ENCODE measurements at places on chromosomes 5 and 9.

DNA sequence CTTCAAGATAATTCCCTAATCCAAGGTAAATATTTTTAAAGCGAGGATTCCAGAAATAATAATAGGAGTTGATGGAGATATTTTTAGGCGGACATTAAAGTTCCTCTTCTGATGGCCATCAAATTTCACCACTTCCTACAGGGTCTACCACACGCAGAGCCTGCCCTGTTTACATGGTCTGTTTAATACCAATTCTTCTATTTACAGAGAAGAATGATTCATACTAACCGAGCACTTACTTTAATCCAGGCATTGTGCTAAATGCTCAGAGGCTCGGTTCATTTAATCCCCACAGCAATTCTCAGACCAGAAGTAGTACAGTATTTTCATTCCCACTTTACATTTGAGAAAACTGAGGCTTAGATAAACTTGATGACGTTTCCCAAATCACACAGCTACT lies 3.0 kb upstream of the ITGA1 start:
- DNase-seq: no peak

DNA sequence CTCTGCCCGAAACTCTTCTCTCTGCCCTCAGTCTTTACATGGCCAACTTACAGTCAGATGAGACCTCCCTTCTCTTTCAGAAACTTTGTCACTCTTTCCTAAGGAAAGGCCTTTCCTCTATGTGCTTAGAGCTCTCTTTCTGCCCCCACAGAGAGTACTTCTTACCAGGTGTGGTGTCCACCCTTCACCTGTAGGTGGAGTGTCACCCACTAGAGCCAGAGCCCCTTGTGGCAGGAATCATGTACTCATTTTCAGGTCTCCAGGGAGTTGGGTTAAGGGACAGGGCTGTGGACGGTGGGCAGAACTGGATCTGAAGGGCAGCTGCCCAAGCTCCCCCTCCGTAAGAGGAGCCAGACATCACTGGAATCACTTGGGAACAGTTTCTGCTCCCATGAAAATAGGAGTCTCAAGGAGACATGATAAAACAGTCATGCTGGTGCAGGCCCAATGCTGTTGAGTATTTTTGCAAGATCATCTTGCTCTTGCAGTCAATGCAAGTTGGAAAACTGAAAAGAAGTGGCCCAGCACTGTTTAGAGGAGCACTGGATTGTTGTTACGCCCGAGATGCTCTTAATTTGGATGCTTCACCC lies 436.7 kb downstream of the ZSWIM6 start:
- no peak for DNase-seq

DNA sequence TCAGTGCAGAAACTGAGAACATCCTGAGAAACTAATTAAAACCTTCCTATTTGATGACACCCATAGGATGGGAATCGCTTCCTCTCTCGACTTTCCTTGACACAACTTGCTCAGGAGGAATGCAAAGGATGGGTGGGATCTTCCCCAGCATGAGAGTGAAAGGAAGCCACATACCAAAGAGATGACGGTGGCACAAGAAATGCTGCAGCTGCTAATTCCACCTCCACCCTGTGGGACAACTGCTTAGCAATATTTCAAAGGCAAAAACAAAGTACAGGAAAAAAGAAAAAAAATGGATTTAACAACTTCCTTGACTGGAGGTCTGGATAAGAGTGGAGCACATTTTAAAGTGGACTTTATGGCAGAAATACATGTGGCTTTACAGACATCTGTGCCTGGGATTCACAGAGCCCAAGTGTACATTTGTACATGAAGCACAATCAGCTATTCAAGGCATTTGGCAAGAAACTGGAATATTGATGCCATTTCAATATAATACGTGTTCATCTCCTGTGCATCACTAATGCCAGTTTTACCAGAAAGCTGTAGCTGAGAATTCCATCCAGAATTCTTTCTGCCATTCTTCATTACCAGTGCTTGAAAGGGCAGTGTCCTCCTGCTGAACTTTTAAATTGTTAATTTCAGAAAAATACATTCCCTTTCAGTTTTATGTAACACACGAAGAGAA lies 359.2 kb upstream of the ACTBL2 start:
- DNase-seq: no peak

DNA sequence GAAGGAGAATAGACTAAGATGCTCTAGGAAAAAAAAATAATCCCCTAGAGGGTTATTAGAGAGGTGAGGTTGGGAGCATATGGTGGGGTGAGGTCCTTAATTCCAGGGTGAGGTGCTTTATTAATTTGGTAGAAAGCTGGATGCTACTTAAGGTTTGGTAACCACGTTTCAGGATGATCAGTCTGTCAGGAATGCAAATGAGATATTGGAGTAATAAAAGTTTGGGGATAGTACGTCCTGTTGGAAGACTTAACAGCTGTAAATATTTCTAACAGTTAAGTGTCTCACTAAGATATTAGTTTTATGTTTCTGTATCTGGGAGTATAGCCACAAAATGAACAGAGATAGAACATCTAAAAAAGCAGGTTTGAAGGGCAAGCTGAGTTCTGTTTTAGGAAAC lies 578.9 kb downstream of the CETN3 start:
- DNase-seq: no peak

- DNase-seq: no peak
Observed at GRCh38 chr9:89363921-89364665, 45.8 kb downstream of the SECISBP2 start.

DNA sequence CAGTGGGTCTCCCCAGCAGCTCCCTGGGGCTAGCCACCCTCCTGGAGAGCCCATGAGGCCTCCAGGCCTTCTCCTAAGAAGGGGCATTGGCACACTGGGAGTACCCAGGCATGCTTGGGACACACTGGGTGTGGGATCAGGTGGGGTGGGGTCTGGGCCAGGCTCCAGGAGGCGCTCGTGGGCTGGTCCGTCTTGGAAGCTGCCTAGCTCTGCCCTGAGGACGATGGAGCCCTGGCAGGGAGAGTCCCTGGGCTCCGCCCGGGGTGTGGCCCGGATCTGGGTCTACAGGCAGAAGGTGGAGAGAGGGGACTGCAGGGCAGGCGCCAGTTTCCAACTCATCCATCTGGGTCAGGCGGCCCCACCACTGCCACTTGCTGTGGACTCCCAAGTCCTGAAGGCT lies 2.4 kb downstream of the PRRX2 start:
- no peak for DNase-seq

DNA sequence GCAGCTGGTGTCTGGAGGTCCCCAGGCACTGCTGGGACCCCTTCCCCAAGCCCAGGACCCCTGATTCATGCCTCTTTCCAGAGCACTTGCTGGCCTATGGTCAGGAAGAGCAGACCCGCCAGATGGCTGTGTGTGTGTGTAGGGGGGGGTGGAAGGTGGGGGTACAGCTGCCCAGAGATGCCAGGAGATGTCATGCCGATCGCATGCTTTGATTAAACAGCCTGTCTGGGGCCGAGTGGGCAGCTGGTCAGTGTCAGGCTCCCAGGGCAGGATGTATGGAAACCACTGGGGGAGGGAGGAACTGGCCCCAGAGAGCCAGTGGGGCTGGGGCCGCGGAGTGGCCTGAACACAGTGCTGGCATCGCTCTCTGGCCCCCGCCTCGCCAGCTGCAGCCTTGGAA lies 23.7 kb downstream of the RXRA start:
- DNase-seq: no peak

DNA sequence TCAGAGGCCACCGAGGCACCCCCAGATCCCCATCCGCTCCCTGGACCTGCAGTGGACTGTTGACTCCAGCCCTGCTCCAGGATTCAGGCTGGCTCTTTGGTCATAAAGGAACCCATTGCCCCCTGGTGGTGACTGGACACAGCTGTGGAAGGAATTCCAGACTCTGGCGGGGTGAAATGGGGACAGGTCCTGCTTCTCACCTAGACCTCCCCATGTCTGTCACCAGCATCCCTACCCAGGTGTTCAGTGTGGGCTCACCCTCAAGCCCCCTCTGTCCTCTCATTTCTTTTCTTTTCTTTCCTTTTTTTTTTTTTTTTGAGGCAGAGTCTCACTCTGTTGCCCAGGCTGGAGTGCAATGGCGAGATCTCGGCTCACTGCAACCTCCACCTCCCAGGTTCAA lies 25.5 kb upstream of the STXBP1 start:
- peak; percentile 22 for DNase-seq

GRCh38 chr5:65620021-65620420 lies 4.1 kb downstream of the TRIM23 start:
- DNase-seq: no peak

GRCh38 chr5:9776525-9776924 lies 146.4 kb upstream of the TAS2R1 start:
- DNase-seq: no peak

- no peak for DNase-seq
Observed at GRCh38 chr5:124043456-124043855, 531.5 kb downstream of the CSNK1G3 start.

DNA sequence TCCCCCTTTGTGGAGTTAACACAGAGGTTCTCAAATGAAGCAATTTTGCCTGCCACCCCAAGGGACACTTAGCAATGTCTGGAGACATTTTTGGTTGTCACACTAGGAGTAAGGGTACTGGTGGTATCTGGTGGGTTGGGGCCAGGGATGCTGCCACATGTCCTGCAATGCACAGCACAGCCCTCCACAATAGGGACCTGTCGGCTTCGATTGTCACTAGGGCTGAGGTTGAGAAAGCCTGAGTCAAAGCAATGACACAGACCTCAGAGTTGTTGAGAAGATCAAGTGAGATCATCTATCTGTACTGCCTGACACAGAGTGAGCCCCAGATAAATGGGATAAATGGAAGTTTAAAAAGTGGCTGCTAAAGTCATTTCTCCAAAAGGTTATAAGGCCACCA lies 249.2 kb upstream of the KLF4 start:
- no peak for DNase-seq

DNA sequence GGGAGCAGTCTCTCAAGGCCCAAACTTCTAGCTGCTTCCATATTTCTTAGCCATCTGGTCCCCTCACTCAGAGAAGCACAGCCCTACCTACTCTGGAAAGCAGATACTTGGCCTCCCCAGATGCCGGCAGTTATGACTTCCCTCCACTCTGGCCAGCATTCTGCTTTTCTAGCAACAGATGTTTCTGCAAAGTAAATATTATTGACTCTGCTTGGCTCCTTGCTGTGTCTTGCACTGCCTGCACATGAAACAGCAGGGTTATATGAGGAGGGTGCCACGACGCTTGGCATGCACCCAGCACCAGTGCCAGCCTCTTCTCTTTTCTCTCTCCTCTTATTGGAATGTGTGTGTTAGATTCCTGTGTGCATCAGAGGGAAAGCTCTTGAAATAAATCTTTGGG lies 99.7 kb downstream of the ARHGAP26 start:
- DNase-seq: no peak

GRCh38 chr9:129319938-129320481 lies 141.9 kb upstream of the IER5L start:
- no peak for DNase-seq

GRCh38 chr9:78196258-78196657 lies 39.6 kb upstream of the CEP78 start:
- DNase-seq: no peak

DNA sequence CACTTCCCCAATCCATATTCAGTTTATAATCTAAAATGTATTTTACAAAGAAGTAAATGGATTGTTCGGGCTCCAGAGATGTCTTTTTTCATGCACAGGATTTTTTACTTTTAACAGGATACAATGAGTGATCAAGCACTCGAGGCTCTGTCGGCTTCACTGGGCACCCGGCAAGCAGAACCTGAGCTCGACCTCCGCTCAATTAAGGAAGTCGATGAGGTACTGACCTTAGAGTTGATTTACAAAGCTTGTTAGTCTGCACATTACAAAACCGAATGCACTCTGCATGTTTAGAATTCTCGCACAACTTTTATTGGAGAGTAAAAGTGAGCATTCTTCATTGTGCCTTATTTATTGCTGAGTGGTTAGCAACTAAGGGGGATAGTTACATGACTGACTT lies 65.2 kb downstream of the ERAP1 start:
- DNase-seq: no peak

DNA sequence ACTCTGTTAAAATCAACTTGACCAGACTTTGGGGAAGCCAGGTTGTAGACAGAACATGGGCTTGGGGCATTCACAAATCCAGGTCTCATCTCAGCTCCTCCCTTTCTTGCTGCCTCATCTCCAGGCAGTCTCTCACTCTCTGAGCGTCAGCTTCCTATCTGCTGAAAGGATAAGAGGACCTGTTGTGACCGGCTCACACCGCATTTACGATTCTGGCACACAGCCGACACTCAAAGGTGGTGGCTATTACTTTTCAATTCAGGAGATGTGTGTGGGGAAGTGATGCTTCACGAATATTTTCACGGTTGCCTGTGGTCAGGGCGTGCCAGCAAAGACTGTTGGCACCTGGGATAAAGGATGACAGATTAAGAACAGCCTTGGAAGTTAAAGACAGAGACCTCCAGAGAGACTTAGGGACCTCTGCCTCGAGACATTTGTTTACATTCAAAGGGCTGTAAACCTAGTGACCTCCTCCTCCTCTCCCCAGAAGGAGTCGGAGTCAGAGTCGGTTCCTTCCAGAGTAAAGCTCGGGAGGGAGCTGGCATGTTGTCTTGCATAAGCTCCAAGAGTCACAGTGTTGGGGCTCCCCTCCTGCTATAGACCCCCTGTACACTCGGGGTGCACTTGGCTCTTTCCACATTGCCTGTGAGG lies 83.2 kb downstream of the AK8 start:
- DNase-seq: no peak

DNA sequence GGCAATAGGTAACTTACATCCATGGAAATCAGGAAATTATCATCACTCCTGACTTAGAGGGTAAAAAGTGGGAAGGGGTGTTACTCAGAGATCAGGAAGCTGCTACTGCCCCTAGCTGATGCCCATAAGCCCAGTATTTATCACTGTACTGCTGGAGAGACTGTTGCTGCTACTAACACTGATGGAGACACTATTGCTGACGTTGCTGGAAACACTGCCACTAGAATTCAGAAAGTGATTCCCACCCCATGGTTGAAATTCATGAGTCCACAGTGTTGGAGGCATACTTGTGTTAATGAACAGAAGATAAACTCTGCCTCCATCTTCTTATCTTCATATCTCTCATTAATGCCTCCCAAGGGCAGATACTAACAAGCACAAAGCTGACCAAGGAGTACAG lies 97.6 kb downstream of the MTX3 start:
- DNase-seq: no peak

DNA sequence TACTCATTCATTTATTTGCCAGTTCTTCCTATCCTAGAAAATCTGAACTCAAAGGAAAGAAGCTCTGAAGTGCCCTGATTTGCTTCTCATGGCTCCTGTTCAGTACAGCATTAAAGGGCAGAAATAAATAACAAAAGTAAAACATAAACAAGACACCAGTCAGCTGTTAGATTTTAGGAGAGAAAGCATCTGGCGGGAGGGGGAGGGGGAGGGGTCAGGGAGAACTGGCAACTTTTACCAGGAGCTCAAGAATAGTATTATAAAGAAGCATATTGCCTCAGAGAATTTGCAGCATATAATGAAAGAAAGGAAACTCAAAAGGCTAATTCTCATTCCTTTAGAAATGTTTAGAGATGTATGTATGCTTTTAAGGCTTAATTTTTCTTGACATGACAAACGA lies 68.1 kb downstream of the SEMA6A start:
- DNase-seq: no peak

GRCh38 chr5:95555553-95555952 lies 652 bp downstream of the ARSK start:
- no peak for DNase-seq

DNA sequence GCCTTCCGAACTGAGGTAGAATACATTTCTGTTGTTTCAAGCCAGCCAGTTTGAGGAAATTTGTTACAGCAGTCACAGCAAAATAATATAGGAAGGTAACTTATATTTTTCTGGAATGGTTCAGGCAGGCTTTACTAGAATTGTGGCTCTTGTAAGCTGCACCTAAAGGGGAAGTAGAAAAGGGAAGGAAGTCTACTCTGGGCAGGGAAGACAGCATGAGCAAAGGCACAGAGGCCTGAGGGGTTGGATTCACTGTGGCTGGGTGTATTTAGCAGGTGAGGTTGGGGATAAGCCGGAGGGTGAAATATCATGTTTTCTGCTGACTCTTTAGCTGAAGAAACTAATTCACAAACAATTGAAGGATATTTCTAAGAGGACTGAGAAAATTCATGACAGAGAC lies 183.5 kb downstream of the GAS1 start:
- no peak for DNase-seq
